Stimulated activated memory B cell treated with anti-CD40 and anti-IgM and Interleukin-4, amounts not matched to agents 10 μg/mL and 1 μg/mL and 100 μg/mL, for 72 hours (primary cell): ENCODE measurements at places on chromosomes 5 and 9.

DNA sequence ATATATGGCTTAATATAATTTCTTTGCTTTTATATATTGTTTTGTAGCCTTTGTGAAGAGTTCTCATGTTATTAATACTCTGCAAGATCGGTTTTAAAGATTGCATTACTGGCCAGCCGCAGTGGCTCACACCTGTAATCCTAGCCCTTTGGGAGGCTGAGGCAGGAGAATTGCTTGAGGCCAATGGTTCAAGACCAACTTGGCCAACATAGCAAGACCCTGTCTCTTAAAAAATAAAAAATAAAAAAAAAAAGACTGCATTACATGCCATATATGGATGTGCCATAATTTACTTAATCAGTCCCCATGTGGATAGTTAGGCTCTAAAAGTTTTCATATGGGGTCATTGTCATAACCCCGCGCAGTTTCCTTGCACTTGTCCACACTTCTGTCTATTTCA, 31.0 kb upstream of the TNFAIP8 start:
- no peaks in the 10 kb centered on the region for H3K27me3 ChIP-seq
- H3K36me3 ChIP-seq = peaks cover 17% of the 10 kb centered on the region
- peaks cover 78% of the 10 kb centered on the region for H3K4me1 ChIP-seq

GRCh38 chr9:105355781-105356180, 92.1 kb upstream of the FSD1L start:
- ATAC-seq = peak; percentile 53
- no peak overlapping the region for H3K27ac ChIP-seq
- H3K36me3 ChIP-seq = peaks cover 15% of the 10 kb centered on the region
- no peak overlapping the region for H3K4me3 ChIP-seq
- peaks cover 12% of the 10 kb centered on the region for H3K4me1 ChIP-seq
- no peaks in the 10 kb centered on the region for H3K27me3 ChIP-seq

GRCh38 chr5:142845954-142846398, 75.8 kb downstream of the ARHGAP26 start:
- no peaks in the 10 kb centered on the region for H3K36me3 ChIP-seq
- no peak for ATAC-seq
- peak overlapping the region; percentile 49 for H3K27ac ChIP-seq

GRCh38 chr5:149544028-149544420, 7.2 kb downstream of the CSNK1A1 start:
- H3K27ac ChIP-seq = peak overlapping the region; percentile 58
- H3K27me3 ChIP-seq = no peaks in the 10 kb centered on the region
- peaks cover 54% of the 10 kb centered on the region for H3K4me1 ChIP-seq
- ATAC-seq = no peak
- no peak overlapping the region for H3K4me3 ChIP-seq
- peaks cover 37% of the 10 kb centered on the region for H3K36me3 ChIP-seq

DNA sequence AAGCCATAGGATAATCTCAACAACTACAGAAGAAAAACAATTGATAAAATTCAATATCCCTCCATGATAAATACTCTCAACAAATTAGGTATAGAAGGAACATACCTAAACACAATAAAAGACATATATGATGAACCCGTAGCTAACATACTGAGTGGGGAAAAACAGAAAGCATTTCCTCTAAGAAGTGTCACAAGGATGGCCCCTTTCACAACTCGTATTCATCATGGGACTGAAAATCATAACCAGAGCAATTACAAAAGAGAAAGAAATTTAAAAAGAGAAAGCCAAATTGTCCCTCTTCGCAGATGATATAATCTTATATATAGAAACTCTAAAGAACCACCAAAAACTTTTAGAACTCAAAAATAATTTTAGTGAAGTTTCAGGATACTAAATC, 146.3 kb upstream of the RGMB start:
- no peak overlapping the region for H3K27ac ChIP-seq
- no peaks in the 10 kb centered on the region for H3K4me1 ChIP-seq
- ATAC-seq = no peak
- H3K27me3 ChIP-seq = peaks cover 15% of the 10 kb centered on the region
- H3K4me3 ChIP-seq = no peak overlapping the region

DNA sequence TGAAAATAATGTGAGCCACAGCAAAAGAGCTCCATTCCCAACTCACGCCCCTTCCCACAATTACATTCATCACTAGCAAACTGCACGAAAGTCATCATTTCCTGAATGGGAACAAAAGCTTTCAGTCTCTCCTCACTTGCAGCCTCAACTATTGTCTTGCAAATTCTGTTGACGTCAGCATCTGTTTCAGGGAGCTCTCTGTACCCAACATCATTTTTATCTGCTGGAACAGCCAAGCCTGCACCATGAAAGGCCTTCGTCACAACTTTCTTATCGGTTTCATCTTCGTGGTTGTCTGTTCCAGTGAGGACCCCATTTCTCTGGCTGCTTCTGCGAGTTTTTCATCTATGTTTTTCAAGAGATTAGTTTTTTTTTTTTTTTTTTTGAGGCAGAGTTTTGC, 14.3 kb upstream of the RNF130 start:
- H3K27ac ChIP-seq = no peak overlapping the region
- H3K4me3 ChIP-seq = no peak overlapping the region
- no peaks in the 10 kb centered on the region for H3K36me3 ChIP-seq

DNA sequence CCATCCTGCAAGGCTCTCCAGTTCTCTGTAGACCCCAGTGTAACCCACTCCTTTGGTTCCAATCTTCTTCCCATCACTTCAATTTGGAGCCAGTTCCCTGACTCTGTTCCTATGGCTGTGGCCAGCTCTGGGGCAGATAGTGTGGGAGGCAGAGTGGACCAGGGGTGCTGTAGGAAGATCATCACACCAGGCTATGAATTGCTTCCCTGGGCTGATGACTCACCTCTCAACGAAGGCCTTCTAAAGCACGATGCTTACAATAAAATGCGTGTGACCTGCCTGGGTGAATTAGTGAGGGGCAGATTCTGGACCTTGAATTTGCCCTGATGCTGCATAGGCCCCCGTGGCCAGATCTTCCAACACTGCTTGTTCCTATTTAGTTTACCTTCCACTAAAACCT, 289.7 kb downstream of the FBXL7 start:
- ATAC-seq = no peak
- no peak overlapping the region for H3K4me3 ChIP-seq
- H3K4me1 ChIP-seq = no peaks in the 10 kb centered on the region
- H3K36me3 ChIP-seq = no peaks in the 10 kb centered on the region
- H3K27ac ChIP-seq = no peak overlapping the region

GRCh38 chr5:1137567-1138444, 25.9 kb upstream of the SLC12A7 start:
- no peak overlapping the region for H3K4me3 ChIP-seq
- H3K27me3 ChIP-seq = no peaks in the 10 kb centered on the region
- peak overlapping the region; percentile 62 for H3K27ac ChIP-seq
